ENCODE measurements at places on chromosomes 5 and 9.

- DNase-seq: no peak
Observed at GRCh38 chr9:71524996-71525580, 243.2 kb downstream of the CEMIP2 start.

DNA sequence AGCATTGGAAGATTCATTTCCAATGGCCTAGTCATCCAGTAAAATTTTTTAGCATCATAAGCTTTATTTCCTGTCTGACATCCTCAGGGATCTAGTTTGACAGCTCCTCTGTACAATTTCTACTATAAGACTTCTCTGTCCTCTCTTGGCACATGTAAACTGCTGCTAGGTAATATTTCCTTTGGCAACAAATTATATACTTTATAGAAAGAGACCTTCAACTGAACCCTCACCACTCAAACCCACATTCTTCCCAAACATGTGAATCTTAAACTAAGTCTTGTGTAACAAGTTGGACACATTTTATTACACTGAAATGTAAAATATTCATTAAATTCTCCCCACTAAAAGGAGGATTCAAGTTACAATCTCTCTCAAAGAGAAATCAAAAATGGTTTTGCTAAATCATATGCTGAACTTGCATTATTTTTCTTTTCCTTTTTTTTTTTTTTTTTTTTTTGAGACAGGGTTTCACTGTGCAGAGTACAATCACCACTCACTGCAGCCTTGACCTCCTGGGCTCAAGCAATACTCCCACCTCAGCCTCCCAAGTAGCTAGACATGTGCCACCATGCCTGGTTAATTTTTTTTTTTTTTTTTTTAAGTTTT, 36.9 kb downstream of the SCAI start:
- DNase-seq: peak; percentile 32

DNA sequence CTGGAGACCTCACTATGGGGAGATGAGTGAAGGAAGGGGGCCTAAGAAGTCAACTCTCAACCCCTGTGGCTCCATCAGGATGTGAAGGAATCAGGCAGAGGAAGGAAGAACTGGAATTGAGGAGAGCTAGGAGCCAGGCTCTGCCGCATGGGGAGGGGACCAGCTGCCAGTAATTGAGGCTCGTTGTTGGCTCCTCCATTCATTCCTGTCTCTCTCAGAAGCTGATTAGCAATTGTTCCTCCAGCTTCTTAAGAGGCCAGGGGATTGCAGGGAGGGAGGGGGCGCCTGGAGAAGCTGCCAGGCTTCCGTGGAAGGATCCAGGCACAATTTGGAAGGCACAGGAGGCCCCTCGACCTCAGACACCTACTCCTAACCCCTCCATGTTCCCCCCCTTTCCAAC, 20.5 kb upstream of the TTLL11 start:
- DNase-seq: no peak

DNA sequence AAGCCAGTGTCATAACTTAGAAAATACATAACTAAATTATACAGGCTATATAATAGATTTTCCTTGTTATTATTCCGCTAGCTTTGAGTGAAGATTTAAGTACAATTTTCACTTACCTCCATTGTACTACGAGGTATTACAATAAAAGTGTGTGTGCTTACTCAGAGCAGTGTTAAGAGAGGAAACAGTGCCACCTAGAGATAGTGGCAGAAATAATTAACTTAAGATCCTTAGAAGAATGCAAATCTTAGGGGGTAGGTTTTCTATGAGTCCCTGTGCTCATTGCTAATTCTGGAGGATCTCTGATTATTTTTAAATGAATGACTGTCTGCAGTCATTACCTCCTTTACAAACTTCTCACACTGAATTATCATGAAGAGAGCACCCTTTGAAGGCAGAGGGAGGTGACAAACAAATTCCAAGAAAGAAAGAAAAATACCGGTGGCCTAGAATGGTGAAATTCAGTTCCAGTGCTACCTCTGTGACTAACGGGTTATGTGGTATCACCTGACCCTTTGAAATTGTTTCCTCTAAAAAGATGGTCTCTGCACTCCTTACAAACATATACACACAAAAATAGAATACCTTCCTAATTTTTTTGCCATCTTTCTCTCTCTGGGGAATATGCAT, 379.8 kb downstream of the TRIM36 start:
- peak; percentile 31 for DNase-seq

DNA sequence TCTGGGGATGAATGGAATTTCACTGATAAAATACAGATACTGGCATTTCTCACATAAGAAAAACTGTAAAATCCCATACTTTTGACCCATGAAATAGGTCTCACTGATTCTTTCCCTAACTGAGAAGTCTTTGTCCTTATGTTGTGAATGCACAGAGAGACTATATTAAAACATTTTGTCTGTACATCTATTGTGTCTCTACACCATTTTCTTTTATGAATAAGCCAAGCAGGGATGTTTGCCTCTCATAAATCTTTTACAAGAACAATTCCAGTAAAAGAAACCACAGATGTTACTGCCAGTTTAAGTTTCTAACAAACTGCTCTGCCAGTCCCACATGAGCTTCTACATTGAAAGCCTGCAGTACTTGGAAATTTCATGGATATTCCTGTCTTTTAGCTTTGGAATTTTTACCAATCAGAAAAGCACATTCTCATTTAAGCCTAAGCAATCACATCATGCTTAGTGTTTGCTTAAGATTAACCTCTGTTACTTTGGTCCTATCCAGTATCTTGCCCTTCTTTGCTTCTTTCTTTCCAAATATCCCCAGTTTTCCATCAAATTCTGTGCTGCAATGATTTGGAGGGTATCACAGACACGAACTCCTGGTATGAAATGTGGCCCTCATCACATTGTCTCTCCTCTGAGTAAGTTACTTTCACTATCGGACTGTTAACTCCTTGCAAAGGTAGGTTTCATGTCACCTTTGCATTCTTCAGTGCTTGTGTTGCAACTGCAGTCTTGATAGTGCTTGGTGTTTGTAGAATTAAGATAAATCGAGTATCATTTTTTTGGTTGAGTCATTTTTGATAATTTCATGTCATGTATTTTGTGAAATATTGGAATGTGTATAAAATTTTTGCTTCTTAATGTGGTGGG, 415.1 kb upstream of the ADAMTSL1 start:
- no peak for DNase-seq

- no peak for DNase-seq
Observed at GRCh38 chr5:120869831-120870230, 405.7 kb downstream of the PRR16 start.

- DNase-seq: peak; percentile 53
Observed at GRCh38 chr9:123002754-123003153, 30.7 kb upstream of the GPR21 start.
